ENCODE measurements at places on chromosomes 7 and 10.

DNA sequence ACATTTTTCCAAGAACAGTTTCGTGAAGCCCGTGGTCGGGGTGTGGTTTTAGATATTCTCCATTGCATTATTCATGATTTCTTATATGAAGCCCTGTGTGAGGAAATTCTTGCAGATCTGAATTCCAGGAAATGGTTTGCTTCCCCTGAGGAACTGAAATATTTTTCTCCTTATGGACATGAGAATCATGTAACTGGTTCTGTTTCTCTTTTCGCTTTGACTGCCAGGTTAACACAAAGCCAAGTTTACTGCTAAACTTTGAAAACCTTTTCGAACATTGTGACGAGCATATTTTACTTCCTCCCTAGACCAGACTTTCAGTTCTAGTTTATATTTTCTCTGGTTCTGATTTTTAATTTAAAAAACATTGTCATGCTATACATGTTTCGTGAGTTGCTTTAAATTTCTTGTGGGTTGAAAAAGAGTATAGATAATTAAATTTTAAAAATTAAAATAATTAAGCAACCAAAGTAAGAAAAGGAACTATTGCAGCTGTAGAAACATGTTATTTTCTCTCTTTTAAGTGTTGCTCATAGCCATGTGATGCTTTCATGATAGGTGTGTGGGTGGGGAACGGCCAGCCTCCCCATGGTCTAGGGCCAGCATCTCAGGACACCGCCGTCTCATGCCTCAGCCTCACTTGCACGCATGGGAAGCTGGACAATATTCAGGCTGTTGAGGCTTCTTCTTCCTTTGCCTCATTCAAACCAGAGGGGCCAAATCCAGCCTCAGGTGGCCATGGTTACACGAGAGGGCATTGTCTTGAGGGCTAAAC is 97.1 kb downstream of the CREB5 start:
- no peak for DNase-seq

GRCh38 chr7:122901250-122901649 is 15.0 kb upstream of the CADPS2 start:
- DNase-seq = no peak

- DNase-seq = no peak
Measured at GRCh38 chr10:126907423-126907970, 2.3 kb downstream of the DOCK1 start.

GRCh38 chr7:82674268-82674667 is 230.7 kb upstream of the CACNA2D1 start:
- no peak for DNase-seq

GRCh38 chr10:122702275-122702674 is 2.6 kb upstream of the C10orf120 start:
- no peak for DNase-seq

Measured in endothelial cell (in vitro differentiated cells).